Regular cardiac myocyte (primary cell): ENCODE measurements at places on chromosomes 5 and 9. TPM values are rescaled to one million over a fixed set of nuclear protein-coding genes. Genes with fewer than 3 reads are reported as not detected.

IFNA2 gene
- not detected in 2 replicates for total RNA-seq

COL5A1 gene
- total RNA-seq, result 222 and 254 TPM in 2 replicates

TAF1L gene
- not detected in 2 replicates for total RNA-seq

PRUNE2 gene
- total RNA-seq, result 27.2 and 67.7 TPM in 2 replicates

C5orf34 gene
- 2.8 and 6.7 TPM in 2 replicates for total RNA-seq

CDH9 gene
- not detected in 2 replicates for total RNA-seq
